Activated CD4-positive, CD25-positive, alpha-beta regulatory T cell treated with anti-CD3 and anti-CD28 coated beads, Interleukin-2, amount 50 U/mL, for 72 hours (primary cell): ENCODE measurements at places on chromosomes 12 and 14.

GRCh38 chr14:65206448-65207096, 104.3 kb upstream of the MAX start:
- DNase-seq, result no peak

DNA sequence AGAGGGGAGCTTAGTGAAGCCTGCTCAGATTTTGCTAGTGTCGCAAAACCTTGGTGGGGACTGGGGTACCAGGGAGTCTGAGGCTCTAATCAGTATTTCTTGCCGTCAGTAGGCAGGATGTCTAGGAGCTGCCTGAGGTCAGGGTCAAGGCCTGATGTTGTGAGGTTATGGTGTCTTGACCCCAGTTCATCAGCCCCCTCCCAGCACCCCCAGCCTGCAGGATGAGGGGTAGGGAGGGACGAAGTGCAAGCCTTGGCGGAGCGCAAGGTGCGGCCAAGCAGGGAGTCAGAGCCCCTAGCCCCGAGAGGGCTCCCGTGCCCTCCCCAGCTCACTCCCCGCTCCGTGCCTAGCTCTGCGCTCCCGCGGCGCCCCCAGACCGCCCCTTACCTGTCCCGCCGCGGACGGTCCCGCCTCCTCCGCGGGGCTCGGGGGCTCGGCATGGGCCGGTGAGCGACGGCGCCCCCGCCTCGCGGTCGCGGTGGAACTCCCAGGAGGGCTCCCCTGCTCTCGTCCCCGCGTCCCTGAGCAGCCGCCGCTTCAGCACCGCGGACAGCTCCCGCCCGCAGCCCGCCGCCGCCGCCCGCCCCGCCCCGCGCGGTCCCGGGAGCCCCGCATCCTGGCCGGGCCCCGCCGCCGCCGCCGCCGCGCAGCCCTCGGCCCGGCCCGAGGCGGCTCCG, 347 bp downstream of the SYNDIG1L start:
- DNase-seq, result peak; percentile 64

DNA sequence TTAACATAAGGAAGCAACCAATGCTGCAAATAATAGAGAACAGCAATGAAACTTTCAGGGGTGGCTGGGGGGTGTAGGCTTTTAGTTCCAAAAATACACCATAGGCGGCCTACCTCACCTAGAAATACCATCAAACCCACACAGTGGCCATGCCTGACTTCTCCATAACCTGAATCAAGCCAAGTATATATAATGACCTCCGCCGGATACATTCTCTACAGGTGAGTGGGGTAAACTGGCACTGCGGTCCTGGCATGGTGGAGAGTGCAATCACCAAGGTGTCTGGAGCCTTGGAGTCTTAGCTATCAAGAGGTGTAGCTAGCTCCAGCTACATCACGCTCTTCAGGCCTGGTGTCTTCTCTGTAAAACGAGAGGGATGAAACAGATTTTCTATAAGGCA, 1.2 kb downstream of the ZBTB25 start:
- DNase-seq, result peak; percentile 37

GRCh38 chr12:98579347-98579746, 14.1 kb upstream of the SLC25A3 start:
- DNase-seq, result no peak

GRCh38 chr12:79591988-79592387, 98.8 kb downstream of the PAWR start:
- no peak for DNase-seq

- no peak for DNase-seq
These were observed 156.1 kb downstream of the SLC38A4 start for GRCh38 chr12:46669720-46670119.

DNA sequence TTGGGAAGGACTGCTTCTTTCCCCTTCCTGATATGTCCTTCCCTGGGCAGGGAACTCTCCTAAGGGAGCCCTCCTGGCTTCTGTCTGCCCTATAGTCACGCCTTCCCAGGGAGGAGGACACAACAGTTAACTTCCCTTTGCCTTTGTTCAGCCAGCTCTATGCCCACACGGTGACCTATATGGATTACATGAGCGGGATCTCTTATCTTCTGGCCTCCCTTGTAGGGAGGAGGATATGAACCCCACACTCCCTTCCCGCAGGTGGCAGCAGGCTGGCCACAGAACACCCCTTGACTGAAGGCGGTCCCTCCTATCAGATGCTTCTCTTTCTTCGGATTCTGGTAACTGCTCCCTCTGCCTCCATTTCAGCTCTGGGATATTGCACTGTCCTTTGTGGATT, 135.6 kb upstream of the MAX start:
- no peak for DNase-seq

DNA sequence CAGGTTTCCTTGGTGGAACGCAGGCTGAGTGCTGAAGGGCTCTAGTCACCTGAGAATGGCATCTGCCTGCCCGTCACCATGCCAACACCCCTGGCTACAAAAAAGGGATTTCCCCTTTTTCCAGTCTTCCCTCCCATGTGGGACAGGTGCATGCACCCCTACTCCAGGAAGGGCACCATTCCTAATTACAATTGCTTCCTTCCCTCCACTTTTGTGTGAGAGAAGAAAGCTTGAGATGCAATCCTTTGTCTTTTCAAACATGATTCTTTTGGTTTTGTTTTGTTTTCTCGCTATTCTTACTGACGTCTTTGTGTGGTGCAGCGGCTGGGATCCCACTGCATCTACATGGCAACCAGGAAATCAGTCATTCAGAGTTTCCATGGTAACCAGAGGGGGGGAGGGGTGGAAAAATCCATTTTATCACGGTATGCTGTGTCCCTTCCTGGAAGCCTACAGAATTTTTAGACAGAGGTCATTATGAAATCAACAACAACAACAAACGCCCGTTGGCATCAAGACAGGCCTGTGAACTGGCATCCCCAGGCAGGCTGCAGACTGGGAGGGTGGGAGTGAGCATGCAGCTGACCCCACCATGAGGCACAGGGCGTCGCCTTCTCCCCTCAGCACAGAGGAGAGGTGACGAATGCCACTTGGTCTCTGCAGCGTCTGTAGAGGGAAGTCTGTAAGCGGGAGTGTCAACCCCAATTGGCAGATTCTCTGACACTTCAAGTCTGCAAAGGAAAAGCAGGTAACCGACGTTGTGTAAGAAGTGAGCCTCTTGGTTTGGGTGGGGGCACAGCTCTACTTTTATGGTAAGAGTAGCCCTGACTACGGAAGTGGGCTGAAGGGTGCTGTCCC, 13.6 kb upstream of the GNG2 start:
- peak; percentile 69 for DNase-seq

DNA sequence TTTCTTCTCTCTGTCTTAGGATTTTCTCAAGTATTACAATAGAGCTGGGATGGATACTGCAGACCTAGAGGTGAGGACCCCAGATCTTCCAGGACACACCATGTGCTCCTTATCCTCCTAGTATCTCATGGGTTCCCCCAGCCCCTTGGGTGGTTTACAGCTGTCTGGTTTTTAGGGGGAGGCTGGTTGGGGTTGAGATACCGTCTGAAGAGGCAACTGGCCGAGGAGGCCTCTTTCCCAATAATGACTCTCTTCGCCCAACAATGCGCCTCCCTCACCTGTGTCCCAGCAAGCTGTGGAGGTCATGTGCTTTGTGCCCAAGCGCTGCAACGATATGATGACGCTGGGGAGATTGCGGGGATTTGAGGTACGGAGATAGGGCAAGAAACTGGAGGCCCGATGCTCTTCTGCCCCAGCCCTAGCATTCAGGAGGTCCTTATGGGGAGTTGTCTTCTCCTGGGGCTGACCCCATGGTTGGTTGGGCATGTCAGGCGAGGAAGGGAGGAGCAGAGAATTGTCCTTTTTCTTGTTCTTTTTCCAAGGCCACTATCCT, 3.8 kb downstream of the ARHGEF25 start:
- no peak for DNase-seq

GRCh38 chr12:5510251-5510805, 78.4 kb downstream of the NTF3 start:
- DNase-seq, result no peak

- DNase-seq, result no peak
These were observed 12.8 kb upstream of the FRS2 start for GRCh38 chr12:69457433-69457832.

GRCh38 chr14:88866305-88866704, 41.9 kb downstream of the TTC8 start:
- no peak for DNase-seq

DNA sequence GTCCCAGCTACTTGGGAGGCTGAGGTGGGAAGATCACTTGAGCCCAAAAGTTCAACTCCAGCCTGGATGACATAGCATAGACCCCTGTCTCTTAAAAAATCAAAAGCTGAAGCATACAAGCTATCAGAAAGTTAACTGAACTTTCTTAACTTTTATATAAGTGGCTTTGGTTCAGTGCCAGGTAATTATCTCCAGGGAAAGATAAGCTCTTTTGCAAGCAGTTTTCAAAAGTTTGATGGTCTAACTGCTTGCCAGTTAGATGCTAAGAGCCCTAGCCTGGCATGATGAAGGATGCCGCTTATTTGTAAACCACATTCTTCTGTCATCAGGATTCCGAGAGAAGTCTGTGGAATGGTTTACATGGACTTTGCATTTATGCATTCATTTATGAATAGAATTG, 409.1 kb downstream of the AEBP2 start:
- DNase-seq, result no peak

DNA sequence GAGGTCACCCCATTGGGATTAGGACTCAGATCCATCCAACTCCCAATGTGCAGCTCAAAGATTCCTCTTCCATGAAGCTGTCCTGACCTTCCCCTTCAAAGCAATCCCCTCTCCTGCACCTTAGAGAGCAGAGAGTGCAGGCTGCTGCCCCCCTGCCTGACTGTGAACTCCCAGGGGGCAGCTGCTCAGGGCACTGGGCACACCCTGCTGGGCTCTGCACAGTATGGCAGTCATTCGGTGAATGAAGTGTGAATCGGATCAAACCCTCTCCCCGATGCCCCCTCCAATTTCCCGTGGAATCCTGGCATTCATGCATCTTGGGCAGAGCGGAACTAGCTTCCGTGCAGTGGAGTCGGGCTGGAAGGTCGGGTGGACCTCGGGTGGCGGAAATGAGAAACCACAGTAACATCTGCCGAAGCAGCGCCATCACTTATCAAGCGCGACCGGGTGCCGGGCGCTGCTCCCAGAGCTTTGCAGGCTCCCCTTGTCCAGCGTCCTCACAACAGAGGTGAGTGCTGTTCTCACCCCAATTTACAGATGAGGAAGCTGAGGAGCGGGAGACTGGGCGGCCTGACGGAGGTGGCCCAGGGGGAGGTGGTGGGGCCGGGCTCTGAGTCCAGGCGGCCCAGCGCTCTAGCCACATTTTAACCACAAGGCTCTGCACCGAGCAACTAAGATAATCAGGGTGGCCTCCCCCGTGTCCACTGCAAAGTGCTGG, 14.7 kb downstream of the GALNT9 start:
- no peak for DNase-seq

DNA sequence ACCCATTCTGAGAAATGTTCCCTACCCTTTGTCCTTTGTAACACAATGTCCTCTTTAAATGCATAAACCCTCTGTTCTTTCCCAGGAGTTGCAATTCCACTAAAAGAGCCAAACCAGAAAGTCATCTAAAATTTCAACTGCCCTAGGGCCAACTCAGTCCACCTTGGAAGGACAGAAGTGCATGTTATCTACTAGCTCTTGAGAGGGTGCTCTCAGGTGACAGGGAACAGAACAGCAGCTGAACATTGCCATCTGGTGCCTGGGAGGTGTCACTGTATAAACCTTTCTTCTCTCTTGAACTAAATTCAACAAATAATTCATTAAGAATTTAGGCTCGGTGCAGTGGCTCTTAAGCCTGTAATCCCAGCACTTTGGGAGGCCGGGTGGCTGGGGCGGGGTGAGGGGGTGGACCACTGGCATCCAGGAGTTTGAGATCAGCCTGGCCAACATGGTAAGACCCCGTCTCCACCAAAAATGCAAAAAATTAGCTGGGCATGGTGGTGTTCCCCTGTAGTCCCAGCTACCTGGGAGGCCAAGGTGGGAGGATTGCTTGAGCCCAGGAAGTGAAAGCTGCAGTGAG, 10.3 kb upstream of the FERMT2 start:
- no peak for DNase-seq

- no peak for DNase-seq
These were observed 3.6 kb upstream of the AVPR1A start for GRCh38 chr12:63154560-63154959.

- no peak for DNase-seq
These were observed 41.3 kb downstream of the STK38L start for GRCh38 chr12:27285403-27285802.

DNA sequence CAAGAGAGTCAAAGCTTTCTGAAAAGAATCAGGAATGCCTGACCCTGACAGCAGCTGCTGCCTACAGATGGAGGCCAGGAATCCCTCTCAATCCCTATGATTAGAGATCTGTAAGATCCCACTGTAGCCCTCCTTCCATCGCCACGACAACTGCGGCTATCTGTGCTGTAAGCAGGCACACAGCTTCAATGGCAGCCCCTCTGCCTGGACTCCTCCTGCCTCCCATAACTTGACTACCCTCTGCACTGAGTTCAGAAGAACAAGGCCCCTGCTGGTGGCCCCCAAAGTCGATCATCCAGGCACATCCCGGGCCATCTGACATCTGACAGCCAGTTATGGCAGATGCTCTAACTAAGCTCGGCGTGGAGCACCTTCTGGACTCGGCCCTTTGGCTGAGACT, 2.9 kb downstream of the CLMN start:
- DNase-seq, result no peak

DNA sequence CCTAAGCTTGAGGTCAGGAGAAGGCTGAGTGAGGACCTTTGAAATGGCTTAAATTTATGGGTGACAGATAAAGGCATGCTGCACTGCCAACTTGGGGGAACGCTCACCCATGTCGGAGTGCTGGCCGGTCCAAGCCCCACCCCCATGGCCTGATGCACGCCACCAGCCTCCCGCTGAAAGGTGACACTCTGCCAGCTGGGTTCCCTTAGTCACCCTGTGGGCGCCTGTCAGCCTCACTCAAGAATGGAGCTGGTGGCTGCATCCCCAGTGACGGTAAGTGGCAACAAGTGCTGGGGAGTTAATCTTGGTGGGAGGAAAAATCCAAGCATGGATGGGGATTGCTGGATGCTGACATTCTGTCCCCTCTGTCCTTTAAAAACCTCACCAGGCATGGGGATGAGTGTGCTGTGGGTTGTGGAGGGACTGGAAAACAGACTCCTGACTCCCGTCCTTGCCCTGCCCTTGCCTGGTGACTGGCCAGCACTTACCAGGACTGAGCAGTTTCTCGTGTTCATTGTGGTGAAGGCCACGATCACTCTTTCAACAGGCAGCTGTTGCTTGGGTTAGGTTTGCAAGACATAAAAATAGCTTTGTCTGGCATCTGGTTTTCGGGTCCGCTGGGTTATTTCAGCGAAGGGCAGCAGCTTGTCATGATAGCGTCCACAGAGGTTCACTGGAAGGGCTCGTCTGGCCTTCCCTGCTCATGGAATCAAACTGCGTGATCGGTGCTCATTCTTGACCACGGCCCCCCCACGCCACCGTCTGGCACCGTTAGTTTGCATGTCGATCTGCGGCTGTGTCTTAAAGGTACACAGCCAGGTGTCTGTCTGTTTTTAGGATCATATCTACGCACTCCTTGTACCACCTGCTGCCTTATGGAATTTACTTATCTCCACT, 15.0 kb downstream of the ACACB start:
- no peak for DNase-seq
